ENCODE measurements at places on chromosomes 7 and 10.
A peak's percentile ranks its signal among the peaks of the same experiment; 100 is the strongest.

GRCh38 chr10:110619514-110620397 lies 24.4 kb upstream of the RBM20 start:
- peaks cover 2% of the 10 kb centered on the region for H3K27me3 ChIP-seq
- no peak overlapping the region for H3K27ac ChIP-seq
- no peak overlapping the region for H3K4me3 ChIP-seq
- H3K4me1 ChIP-seq = no peaks in the 10 kb centered on the region

- H3K4me3 ChIP-seq = no peak overlapping the region
- H3K36me3 ChIP-seq = no peaks in the 10 kb centered on the region
- peaks cover 5% of the 10 kb centered on the region for H3K4me1 ChIP-seq
- H3K27me3 ChIP-seq = no peaks in the 10 kb centered on the region
- no peak for DNase-seq
Measured at GRCh38 chr7:20030915-20031362, 186.2 kb downstream of the MACC1 start.

DNA sequence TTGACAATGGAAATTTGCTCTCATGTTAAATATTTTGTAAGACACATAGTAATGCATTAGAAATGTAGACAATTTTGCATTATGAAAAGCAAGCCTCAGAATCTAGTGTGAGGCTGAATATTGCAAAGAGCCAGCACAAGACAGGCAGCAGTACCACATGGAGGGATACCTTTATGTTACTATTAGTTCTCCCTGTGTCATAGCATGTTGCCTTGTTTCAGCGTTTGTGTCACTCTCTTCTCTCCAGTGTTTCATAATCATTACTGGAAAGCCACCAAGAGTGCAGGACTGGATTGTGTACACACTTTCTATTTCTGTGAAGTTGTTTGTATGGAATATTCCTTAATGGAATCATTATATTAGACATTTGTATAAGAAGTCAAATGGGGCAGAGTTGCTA lies 8.5 kb downstream of the AHR start:
- H3K4me3 ChIP-seq = no peak overlapping the region
- no peak for DNase-seq
- H3K27ac ChIP-seq = no peak overlapping the region
- no peaks in the 10 kb centered on the region for H3K36me3 ChIP-seq

DNA sequence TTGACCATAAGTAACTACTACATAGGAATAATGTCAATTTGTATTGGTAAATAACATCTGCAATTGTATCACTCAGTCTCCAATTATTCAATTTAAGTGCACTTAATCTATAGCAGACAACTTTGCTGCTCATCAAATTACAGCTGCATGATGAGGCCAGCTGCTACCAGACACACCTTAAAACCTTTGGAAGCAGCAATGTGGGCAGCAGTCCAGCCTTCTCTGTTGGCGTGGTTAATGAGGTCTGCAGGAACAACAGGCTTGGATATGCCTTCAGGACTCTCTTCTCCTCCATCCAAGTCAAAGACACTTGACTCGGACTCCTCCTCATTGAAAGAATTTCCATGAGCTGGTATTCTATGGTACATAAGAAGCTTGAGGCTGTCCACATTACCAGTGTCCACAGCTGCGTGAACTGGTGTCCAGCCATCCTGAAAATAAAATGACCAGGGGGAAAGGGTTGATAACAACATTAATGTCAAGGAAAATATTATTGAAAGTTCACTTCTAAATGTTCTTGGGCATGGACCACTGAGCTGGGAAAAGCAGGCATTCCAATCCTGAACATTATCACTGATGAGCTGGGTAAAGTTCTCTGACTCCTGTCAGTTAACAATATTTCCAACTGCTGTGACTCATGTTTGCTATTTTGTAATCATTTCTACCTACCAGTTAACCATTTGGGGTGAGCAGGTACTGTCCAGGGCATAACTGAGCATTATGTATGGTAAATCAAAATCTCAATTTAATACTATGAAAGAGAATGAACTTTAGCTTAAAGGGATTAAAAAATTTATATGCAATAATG lies 95.7 kb downstream of the CTTNBP2 start:
- no peak overlapping the region for H3K4me3 ChIP-seq
- no peak for DNase-seq
- H3K27ac ChIP-seq = no peak overlapping the region
- peaks cover 9% of the 10 kb centered on the region for H3K36me3 ChIP-seq
- H3K4me1 ChIP-seq = no peaks in the 10 kb centered on the region

- H3K27me3 ChIP-seq = peaks cover 10% of the 10 kb centered on the region
- DNase-seq = no peak
- peaks cover 25% of the 10 kb centered on the region for H3K4me1 ChIP-seq
- no peak overlapping the region for H3K27ac ChIP-seq
- H3K36me3 ChIP-seq = no peaks in the 10 kb centered on the region
Measured at GRCh38 chr7:366161-366803, 76.3 kb downstream of the FOXL3 start.

DNA sequence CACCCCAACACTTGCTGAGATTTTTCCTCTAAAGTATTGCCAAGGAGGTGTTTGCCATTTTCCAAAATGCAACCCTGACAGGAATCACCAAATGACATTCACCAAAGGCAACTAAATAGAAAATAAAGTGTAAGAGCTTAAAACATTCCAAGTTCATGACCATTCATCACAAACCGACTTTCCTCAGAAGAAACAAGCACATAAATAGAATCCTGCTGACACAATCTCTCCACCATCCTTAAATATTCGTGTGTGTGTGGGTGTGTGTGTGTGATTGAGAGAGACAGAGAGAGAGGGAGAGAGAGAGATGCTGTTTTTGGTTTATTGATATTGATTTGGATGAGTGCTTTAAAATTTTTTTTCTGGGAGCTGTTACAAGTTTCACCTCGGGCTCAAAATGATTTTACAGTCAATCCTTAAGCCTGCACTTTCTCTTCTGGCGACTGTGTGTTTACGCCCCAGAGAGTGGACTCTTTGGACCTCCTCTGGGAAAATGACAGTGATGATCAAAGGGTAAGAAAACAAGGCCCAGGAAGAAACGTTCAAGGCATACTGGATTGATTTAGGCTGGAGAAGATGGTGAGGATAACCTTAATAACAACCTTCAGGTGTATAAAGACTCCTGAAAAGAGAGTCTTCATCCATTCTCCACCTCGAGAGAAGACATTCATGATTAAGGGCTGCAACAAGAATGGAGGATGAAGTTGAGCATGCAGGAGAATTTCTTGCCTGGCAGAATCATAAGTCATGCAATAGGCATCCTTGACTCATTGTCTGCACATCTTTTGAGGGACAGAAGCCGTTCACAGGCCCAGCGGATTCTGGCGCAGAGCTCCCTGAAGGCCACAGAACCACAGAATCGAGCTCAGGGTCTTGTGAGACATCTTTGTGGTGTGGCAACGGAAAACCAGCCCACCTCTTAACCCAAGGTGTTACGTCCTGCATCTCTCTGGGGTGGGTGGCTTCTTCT lies 104.4 kb upstream of the FGFR2 start:
- no peak overlapping the region for H3K27ac ChIP-seq
- H3K4me1 ChIP-seq = peaks cover 20% of the 10 kb centered on the region
- no peaks in the 10 kb centered on the region for H3K27me3 ChIP-seq

- no peak for DNase-seq
- H3K4me3 ChIP-seq = no peak overlapping the region
- no peak overlapping the region for H3K27ac ChIP-seq
- peaks cover 34% of the 10 kb centered on the region for H3K4me1 ChIP-seq
Measured at GRCh38 chr10:34710391-34710751, 104.7 kb downstream of the PARD3 start.

DNA sequence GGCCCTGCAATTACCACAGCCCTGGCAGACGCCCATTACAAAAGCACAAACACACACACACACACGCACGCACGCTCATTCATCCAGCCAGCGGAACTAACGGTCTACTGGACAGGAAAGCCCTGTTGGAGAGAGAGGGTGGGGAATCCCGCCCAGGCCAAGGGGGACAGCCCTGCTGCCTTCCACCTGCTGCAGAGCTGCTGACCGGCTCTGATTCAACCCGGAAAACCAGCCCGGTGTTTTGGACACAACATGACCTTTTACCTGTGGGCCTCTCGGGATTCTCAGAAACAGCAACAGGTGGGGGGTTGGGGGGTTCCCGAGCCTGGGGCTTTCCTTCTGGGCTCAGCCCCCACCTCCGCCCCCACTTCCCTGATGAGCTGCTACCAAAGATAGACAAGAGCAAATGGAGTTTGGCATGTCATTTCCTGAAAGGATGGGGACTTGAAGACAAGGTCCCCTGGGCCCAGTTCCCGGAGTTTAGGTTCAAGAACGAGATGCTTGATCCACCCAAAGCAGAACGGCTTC lies 18.5 kb upstream of the SERPINE1 start:
- H3K36me3 ChIP-seq = no peaks in the 10 kb centered on the region
- no peak overlapping the region for H3K27ac ChIP-seq
- H3K4me3 ChIP-seq = no peak overlapping the region

GRCh38 chr7:38585572-38586354 lies 45.4 kb downstream of the AMPH start:
- H3K36me3 ChIP-seq = no peaks in the 10 kb centered on the region
- no peaks in the 10 kb centered on the region for H3K27me3 ChIP-seq
- peaks cover 17% of the 10 kb centered on the region for H3K4me1 ChIP-seq
- no peak overlapping the region for H3K27ac ChIP-seq

DNA sequence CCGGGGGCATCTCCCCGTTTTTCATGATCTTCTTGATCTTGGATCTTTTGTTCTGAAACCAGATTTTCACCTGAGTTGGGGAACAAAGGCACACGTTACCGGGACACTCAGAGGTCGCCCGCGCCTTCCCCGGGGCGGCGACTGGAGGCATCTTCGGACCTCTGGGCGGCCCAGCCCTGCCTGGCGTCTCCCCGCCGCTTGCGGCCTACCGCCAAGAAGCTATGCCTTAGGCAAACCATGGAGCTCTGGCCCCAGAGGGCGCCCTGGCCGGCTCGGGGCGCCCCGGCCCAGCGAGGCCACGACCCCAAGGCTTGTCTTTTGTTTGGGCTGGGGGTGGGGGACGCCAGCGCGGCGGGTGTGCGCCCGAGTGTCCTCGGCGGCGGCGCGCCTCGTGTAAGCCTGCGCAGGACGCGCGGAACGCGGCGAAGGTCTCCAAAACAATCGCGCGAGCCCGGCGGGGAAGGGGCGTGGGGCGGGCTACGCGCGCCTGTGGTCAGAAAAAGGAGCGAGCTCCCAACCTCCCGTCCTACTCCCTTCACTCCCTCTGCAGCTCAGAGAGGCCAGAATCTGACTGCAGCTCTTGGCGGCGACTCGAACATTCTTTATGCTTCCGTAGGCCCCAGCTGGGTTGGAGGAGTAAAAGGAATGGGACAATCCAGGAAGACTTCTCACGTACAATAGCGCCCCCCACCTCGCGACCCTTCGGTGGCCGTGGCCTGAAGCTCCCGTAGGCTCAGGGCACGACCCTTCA lies 3.5 kb downstream of the DLX5 start:
- H3K4me3 ChIP-seq = peak overlapping the region; percentile 39
- H3K27me3 ChIP-seq = peaks cover 99% of the 10 kb centered on the region
- H3K4me1 ChIP-seq = peaks cover 48% of the 10 kb centered on the region
- H3K36me3 ChIP-seq = no peaks in the 10 kb centered on the region
- no peak for DNase-seq
- H3K27ac ChIP-seq = no peak overlapping the region

DNA sequence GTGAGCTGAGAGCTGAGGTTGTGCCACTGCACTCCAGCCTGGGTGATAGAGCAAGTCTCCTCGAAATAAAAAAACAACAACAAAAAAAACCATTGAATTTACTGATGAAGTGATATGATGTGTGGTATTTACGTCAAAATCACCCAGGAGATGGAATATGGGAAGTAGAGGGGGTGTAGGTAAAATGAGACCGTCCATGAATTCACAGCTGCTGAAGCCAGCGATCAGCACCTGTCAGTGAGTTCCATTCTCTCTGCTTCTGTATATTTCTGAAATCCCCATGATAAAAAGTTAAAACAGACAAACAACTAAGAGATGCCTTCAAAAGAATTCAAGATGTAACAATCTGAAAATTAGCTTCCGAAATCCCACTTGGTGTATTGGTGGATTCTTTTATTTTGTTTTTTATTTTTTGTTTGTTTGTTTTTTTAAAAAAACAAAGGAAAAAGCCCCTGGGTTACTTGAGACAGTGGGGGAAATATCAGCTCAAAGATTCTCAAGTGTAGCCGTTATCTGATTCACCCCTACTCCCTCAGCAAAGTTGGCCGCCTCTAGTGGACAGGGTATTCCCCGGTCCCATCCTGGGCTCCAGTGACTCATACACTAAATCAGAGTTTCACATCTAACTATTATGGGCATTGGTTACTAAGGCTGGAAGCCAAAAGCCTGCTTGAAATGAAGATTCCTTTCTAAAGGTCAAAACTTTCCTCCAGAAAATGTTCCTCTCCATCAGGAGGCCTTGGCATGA lies 76.4 kb downstream of the MAP3K8 start:
- no peak for DNase-seq
- H3K27ac ChIP-seq = no peak overlapping the region
- H3K36me3 ChIP-seq = no peaks in the 10 kb centered on the region
- no peaks in the 10 kb centered on the region for H3K27me3 ChIP-seq

DNA sequence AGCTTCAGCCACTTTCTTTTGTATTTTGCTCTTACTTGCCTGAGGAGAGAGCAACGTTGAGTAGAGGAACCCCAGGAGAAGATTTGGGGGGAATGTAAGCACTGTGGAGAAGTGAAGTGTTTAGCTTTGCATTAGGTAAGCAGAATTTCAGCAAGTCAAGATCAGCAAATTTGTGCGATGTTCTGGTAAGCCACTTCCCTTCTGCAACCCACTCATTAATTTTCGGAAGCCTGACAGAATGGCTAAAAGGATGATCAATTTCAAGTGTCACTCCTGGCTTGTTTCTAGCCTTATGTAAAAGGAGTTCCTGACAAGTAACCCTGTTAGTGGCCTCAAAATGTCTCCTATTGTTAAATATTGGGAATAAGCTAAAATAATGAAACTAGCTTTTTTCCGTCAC lies 48.5 kb upstream of the NXPH1 start:
- no peak for DNase-seq
- H3K27me3 ChIP-seq = no peaks in the 10 kb centered on the region
- no peak overlapping the region for H3K27ac ChIP-seq
- no peak overlapping the region for H3K4me3 ChIP-seq

DNA sequence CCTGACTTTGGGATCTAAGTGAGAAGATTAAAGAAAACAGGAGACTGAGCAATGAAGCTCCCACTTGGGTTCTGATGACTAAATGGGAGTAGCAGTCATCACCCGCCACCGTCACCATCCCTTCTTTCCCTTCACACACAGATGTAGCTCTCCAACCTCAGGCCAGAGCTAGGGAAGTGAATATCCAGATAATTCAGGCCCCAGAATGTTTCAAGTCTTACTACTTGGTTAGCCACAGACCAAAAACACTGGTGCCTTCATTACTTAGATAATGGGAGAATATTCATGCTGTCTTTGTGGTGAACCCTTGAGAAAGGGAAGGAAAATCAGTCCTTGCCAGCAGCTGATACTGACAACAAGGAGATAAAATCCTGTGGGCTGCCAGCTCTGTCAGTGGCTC lies 100.7 kb downstream of the OSBPL3 start:
- H3K4me3 ChIP-seq = no peak overlapping the region
- no peaks in the 10 kb centered on the region for H3K36me3 ChIP-seq

GRCh38 chr7:92817398-92817797 lies 19.0 kb downstream of the CDK6 start:
- H3K4me3 ChIP-seq = no peak overlapping the region
- no peak overlapping the region for H3K27ac ChIP-seq
- peaks cover 33% of the 10 kb centered on the region for H3K4me1 ChIP-seq
- peaks cover 24% of the 10 kb centered on the region for H3K36me3 ChIP-seq

- peak; percentile 81 for DNase-seq
- peak within 1 kb of the TSS; percentile 97 for H3K27ac ChIP-seq
- H3K27me3 ChIP-seq = no peaks in the 10 kb centered on the region
Measured at GRCh38 chr10:15168291-15168785, at the start of gene NMT2. Gene NMT2, minus strand, starts transcription at chr10:15168693. Its CDS starts 81 bp downstream, at chr10:15168612.

GRCh38 chr7:98348726-98349474 lies 52.0 kb downstream of the BAIAP2L1 start:
- H3K4me3 ChIP-seq = no peak overlapping the region
- no peaks in the 10 kb centered on the region for H3K27me3 ChIP-seq
- no peak for DNase-seq
- no peaks in the 10 kb centered on the region for H3K36me3 ChIP-seq
- H3K4me1 ChIP-seq = no peaks in the 10 kb centered on the region
- H3K27ac ChIP-seq = no peak overlapping the region
